ENCODE measurements at places on chromosomes 1 and 21.
A peak's percentile ranks its signal among the peaks of the same experiment; 100 is the strongest.

DNA sequence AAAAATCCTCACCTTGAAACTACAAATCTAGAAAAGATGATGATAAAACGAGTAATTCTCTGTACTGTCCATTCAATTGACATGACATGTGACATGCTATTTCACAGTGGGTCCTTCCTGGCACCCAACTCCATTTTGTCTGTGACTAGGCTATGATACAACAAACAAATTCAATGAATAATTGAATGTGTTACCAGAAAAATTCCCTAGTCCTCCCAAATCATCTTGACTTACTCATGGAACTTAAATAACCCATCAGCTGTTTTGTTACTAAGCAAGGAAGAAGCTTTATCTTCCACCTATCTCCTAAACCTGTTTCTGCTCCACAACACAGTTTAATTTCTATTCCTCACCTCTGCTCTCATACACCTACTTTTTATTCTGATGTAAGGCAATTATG, 30.4 kb downstream of the B3GALNT2 start:
- H3K36me3 ChIP-seq = peaks cover 32% of the 10 kb centered on the region
- no peak for DNase-seq
- no peak overlapping the region for H3K27ac ChIP-seq
- H3K27me3 ChIP-seq = no peaks in the 10 kb centered on the region
- no peak overlapping the region for H3K4me3 ChIP-seq
- peaks cover 8% of the 10 kb centered on the region for H3K4me1 ChIP-seq

GRCh38 chr1:4597020-4597419, 57.4 kb upstream of the AJAP1 start:
- no peak overlapping the region for H3K27ac ChIP-seq
- no peaks in the 10 kb centered on the region for H3K4me1 ChIP-seq
- no peak overlapping the region for H3K4me3 ChIP-seq
- no peak for DNase-seq

- no peak overlapping the region for H3K27ac ChIP-seq
- no peak overlapping the region for H3K4me3 ChIP-seq
- peaks cover 13% of the 10 kb centered on the region for H3K4me1 ChIP-seq
- no peak for DNase-seq
- H3K27me3 ChIP-seq = no peaks in the 10 kb centered on the region
- H3K36me3 ChIP-seq = no peaks in the 10 kb centered on the region
Observed at GRCh38 chr1:147238053-147238902, 4.2 kb upstream of the CHD1L start.

DNA sequence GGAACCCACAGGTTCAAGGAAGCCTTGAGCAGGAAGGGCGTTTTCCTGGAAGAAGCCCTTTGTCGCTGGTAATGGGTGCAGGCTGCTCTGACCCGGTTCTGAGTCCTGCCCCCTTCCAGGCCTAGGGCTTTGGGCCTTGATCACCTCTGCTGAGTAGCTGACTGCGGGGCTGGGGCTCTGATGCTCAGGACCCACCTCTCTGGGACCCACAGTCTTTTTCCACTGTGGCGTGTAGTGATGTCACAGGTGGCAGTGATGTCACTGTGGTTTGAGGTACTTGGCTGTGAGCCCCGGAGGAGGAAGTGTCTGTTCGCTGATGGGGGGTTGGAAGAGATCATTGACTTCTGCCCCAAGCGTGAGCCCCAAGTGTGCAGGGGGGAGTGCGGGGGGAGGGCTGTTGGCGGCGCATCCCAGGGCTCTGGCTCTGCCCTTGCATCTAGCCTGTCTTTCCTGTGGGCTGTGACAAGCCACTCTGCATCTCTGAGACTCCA, 6.9 kb downstream of the TNFRSF1B start:
- no peak overlapping the region for H3K4me3 ChIP-seq
- H3K27ac ChIP-seq = no peak overlapping the region
- no peaks in the 10 kb centered on the region for H3K4me1 ChIP-seq

DNA sequence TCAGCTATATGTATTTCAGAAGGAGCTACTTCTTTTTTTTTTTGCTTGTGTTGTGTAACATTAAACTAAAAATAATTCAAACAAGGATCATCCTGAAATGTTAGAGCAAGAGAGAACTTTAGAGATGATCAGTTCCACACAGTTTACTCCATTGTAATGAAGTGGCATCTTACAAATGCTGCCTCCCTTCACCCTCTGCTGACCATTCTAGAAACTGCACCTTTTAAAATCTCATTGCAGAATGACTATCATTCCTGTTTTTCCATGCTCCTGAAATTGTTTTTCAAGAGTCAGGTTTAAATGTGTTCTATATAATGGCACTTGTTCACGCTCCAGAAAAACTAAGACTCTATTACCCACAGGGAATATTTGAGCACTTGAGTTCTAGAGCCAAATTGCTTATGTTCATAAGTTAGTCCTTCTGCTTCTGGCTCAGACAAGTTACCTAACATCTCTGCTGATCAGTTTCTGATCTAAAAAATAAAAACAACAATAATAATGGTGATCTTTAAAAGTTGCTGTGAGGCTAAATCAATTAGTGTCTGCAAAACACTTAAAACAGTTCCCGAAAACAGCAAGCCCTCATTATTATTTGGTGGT, 21.5 kb upstream of the SLC44A5 start:
- H3K36me3 ChIP-seq = no peaks in the 10 kb centered on the region
- peaks cover 3% of the 10 kb centered on the region for H3K4me1 ChIP-seq
- no peak for DNase-seq
- H3K27me3 ChIP-seq = peaks cover 18% of the 10 kb centered on the region

- peaks cover 12% of the 10 kb centered on the region for H3K4me1 ChIP-seq
- no peaks in the 10 kb centered on the region for H3K36me3 ChIP-seq
- peak; percentile 89 for DNase-seq
- H3K4me3 ChIP-seq = peak within 1 kb of the TSS; percentile 85
- H3K27me3 ChIP-seq = no peaks in the 10 kb centered on the region
- peak within 1 kb of the TSS; percentile 60 for H3K27ac ChIP-seq
Observed at GRCh38 chr1:86395751-86396497, at the start of gene ODF2L. ODF2L (minus strand) TSS chr1:86396323; CDS start chr1:86387027, 9,296 bp downstream.

- H3K27ac ChIP-seq = no peak overlapping the region
- H3K27me3 ChIP-seq = no peaks in the 10 kb centered on the region
- H3K4me1 ChIP-seq = peaks cover 8% of the 10 kb centered on the region
- H3K36me3 ChIP-seq = peaks cover 31% of the 10 kb centered on the region
- DNase-seq = no peak
Observed at GRCh38 chr1:154445040-154445472, 39.9 kb downstream of the IL6R start.

GRCh38 chr1:14521622-14522021, 76.9 kb upstream of the KAZN start:
- peak overlapping the region; percentile 95 for H3K27ac ChIP-seq
- no peak for DNase-seq
- H3K27me3 ChIP-seq = no peaks in the 10 kb centered on the region
- no peak overlapping the region for H3K4me3 ChIP-seq
- no peaks in the 10 kb centered on the region for H3K36me3 ChIP-seq

DNA sequence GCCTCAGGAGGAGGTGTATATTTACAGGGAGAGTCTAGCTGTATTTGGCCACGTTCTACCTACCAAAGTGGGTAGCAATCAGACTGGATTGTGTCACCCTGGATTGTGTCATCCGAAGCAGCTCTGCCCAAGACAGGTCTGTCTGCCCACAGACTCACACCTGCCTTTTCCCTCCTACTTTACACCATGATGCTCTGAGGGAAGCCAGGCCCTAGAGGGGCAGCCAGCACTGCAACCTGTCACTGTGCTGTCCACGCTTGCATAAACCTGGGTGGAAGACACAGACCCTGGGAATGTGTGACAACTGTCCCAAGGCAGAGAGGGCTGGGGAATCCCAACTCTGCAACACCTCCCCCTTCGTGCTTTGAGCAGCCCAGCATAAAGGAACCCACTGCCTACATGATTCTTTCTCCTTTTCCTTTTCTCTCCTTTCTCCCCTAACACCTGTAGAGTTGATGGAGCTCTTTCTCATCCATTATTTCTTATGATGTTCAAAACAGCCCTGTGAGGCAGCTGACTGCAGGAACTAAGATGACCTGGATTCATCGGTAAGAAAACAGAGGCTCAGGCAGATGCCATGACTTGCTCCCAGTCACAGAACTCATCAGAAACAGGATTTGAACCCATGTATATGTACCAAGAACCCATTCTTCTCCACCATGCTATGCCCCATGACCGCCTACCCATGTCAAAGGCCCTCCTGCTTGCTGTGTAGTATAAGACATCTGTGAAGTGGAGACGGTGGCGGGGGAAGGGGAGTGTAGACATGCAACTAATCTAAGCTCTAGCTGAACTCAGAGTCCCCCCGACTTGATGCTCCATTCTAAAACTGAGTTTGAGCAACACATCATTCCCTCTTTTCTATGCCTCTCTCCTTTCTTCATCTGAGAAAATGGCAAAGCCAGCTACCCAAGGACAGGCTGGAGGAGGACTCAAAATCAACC, 55.9 kb downstream of the ITPKB start:
- H3K4me3 ChIP-seq = no peak overlapping the region
- no peaks in the 10 kb centered on the region for H3K27me3 ChIP-seq
- H3K4me1 ChIP-seq = no peaks in the 10 kb centered on the region
- H3K36me3 ChIP-seq = no peaks in the 10 kb centered on the region
- no peak for DNase-seq
- H3K27ac ChIP-seq = no peak overlapping the region

- H3K4me1 ChIP-seq = peaks cover 12% of the 10 kb centered on the region
- no peak overlapping the region for H3K4me3 ChIP-seq
- no peak for DNase-seq
- no peaks in the 10 kb centered on the region for H3K27me3 ChIP-seq
Observed at GRCh38 chr1:81693316-81693715, 107.4 kb upstream of the ADGRL2 start.

- no peak overlapping the region for H3K4me3 ChIP-seq
- H3K4me1 ChIP-seq = no peaks in the 10 kb centered on the region
- H3K27ac ChIP-seq = no peak overlapping the region
Observed at GRCh38 chr21:44079846-44080245, 27.4 kb upstream of the PWP2 start.

DNA sequence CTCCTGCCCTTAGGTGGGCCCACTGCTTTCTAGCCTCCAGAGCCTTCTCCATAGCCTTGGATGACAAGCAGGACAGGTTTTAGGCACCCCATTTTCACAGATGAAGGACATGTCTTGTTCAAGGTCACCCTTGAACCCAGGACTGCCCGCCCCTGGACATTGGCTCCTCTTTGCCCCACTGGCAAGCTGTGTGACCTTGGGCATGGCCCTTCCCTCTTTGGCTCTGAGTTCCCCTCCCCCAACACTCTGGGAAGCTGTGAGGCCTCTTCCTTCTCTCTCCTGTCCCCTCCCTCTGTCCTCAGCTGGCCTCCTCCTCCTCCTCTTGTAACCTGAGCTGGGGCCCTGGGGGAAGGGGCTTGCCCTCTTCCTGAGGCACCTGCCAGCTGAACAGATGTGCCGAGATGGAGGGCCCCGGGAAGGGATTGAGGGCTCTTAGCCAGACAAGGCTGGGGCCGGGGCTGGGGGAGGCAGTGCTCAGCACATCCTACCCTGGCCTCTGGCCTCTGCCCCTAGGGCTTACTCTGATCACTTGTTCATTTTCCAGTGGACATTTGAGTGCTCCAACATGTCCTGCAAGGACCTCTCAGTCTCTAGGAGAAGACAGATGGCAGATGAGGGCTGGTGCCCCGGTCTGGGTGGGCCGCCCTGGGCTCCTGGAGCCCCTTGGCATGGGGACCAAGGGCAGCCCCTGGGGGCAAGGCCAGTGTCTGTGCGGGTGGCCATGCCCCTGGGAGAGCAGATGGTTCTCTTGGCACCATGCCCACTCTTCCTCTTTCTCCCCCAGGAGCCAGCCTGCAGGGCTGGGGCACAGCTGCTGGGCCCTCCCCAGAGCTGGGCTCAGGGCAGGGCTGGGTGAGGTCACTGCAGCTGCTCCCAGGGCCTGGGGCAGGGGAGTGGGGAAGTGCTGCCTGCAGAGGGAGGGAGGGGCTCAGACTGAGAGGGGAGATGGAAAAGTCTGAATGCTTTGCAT, 10.7 kb downstream of the FOXO6 start:
- H3K27me3 ChIP-seq = no peaks in the 10 kb centered on the region
- no peaks in the 10 kb centered on the region for H3K36me3 ChIP-seq
- no peak for DNase-seq
- H3K4me1 ChIP-seq = peaks cover 8% of the 10 kb centered on the region
- H3K4me3 ChIP-seq = no peak overlapping the region
- peak overlapping the region; percentile 1 for H3K27ac ChIP-seq

DNA sequence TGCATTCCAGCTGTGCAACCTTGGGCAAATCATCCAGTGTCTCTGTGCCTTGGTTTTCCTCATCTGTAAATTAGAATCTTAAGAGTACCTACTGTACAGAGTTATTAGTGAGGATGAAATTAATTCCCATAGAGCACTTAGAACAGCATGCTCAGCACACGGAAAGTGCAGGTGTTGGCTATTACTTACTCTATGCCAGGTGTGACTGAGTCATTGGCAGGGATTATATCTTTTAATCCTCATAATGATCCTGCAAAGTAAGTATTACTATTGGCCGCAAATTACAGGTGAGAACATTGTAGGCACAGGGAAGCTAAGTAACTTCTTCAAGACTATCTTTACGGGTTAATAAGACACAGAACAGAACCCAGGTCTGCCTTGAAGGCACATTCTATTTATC, 6.3 kb upstream of the UBE2U start:
- no peaks in the 10 kb centered on the region for H3K27me3 ChIP-seq
- DNase-seq = no peak
- no peak overlapping the region for H3K27ac ChIP-seq
- H3K36me3 ChIP-seq = no peaks in the 10 kb centered on the region
- H3K4me1 ChIP-seq = no peaks in the 10 kb centered on the region
- H3K4me3 ChIP-seq = no peak overlapping the region

DNA sequence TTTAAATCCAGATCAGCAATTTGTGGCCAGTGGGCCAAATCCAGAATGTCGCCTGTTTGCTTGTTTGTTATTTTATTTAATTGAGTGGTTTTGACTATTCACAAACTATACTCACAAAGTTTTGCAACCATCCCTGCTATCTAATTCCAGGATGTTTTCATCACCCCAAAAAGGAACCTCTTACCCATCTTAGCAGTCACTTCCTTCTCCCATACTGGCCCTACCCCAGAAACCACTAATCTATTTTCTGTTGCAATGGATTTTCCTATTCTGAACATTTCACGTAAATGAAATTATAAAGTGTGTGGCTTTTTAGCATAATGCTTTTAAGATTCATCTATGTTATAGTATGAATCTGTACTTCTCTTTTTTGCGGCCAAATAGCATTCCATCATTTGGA, 41.3 kb downstream of the WDTC1 start:
- H3K27me3 ChIP-seq = no peaks in the 10 kb centered on the region
- no peaks in the 10 kb centered on the region for H3K4me1 ChIP-seq
- no peak overlapping the region for H3K4me3 ChIP-seq
- no peak for DNase-seq

GRCh38 chr1:200527670-200528069, 92.9 kb downstream of the KIF14 start:
- no peaks in the 10 kb centered on the region for H3K4me1 ChIP-seq
- no peak overlapping the region for H3K27ac ChIP-seq
- H3K36me3 ChIP-seq = no peaks in the 10 kb centered on the region
- no peak overlapping the region for H3K4me3 ChIP-seq
- H3K27me3 ChIP-seq = no peaks in the 10 kb centered on the region
- no peak for DNase-seq

- no peak overlapping the region for H3K27ac ChIP-seq
- peaks cover 46% of the 10 kb centered on the region for H3K36me3 ChIP-seq
- no peaks in the 10 kb centered on the region for H3K27me3 ChIP-seq
Observed at GRCh38 chr1:220013497-220013896, 32.8 kb downstream of the EPRS1 start.

- no peak overlapping the region for H3K27ac ChIP-seq
- no peaks in the 10 kb centered on the region for H3K4me1 ChIP-seq
- H3K36me3 ChIP-seq = no peaks in the 10 kb centered on the region
- H3K27me3 ChIP-seq = no peaks in the 10 kb centered on the region
Observed at GRCh38 chr1:11331036-11331944, 58.3 kb downstream of the UBIAD1 start.
